Choroid plexus epithelial cell (primary cell): ENCODE measurements at places on chromosomes 4 and X.

DNA sequence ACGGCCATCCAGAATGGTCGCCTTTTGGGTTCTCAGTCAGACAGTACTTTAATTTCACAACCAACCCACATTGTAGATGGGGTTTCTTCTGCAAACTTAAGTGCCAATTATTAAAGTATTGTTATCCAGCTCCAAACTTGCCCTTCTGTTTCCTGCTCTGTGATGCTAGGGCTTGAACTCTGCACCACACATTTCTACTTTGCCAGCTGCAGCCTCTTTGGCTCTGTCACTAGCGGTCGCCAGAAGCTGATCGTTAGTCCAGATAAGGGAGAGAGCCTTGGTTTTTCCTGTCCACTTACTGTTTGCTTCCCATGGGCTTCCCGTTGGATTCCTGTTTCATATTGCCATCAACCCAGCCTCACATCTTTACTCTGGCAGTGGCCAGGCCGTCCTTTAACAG lies 196.6 kb downstream of the ASB9 start:
- no peak for DNase-seq

DNA sequence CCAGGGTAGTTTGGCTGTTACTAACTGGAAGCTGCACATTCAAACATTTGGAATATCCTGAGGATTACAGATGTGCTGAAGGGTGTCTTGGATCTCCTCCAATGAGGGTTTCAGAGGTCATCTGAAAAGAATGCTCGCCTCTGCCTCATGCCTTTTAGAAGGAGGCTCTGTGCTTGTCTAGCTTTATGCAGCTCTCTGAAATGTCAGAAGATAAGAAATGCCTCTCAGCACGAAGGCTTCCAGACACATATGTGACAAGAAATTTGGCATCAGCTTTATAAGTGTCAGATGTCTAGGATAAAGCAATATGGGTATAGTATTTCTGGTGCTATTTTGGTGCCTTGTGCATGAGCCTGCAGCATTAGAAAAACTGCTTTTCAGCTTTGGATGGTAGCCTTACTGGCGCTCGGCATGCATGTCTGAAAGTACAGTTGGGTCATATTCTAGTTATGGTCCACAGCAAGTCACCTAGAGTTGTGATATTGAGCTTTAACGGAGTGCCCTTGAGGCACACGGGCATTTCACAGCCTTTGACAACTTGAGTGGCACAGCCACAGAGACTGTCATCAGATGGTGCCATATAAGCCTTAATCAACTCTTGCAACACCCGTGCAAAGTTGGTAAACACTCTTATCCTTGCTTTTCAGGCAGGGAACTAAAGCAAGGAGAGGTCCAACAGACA lies 70.8 kb upstream of the PGRMC2 start:
- DNase-seq = peak; percentile 82

DNA sequence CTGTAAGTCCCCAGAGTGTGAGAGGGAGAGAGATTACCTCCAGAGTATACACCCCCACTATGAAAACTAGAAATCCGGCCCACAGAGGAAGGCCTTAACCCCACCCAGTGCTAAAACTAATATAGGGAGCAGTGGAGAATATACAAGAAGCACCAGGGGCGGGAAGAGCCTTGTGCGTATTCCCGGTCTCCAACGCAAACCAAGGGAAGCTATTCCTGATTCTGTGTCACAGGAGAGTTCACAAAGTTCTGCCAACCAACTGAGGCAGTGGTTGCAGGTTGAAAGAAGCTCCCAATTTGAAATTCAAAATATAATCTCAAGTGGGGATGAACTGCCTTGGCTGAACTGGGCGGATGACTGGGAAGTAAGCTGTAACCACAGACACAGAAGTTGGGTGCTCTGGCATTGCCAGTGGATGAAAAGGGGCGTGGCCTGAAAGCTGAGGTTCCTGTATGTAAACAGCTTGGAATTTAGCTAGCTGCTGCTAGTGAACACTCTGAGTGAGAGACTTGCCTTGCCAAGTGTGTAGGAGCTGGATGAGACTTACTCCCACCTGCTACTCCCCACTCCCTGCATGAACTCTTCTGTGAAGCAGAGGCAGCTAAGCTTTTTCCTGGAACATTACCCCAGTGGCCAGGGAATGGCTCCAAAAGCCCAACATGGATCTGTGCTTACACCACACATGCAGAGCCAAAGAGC lies 32.7 kb downstream of the ELF2 start:
- peak; percentile 71 for DNase-seq

DNA sequence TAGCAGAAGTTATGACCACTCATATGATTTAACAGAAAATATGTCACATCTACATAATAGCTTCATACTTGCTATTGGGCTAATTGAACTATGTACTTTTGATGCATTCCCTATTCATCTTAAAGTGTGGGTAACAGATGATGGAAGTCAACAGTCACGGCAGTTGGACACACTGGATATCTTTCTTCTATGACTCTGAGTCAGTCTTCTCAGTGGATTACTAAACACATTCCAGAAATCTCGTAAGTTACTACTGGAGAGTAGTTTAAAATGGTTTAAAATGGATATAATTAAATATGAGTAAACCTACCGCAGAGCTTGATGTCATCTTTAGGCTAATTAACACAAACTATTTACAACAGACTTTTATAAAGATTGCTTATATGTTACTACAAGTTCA lies 30.1 kb upstream of the CFAP299 start:
- DNase-seq = peak; percentile 19

DNA sequence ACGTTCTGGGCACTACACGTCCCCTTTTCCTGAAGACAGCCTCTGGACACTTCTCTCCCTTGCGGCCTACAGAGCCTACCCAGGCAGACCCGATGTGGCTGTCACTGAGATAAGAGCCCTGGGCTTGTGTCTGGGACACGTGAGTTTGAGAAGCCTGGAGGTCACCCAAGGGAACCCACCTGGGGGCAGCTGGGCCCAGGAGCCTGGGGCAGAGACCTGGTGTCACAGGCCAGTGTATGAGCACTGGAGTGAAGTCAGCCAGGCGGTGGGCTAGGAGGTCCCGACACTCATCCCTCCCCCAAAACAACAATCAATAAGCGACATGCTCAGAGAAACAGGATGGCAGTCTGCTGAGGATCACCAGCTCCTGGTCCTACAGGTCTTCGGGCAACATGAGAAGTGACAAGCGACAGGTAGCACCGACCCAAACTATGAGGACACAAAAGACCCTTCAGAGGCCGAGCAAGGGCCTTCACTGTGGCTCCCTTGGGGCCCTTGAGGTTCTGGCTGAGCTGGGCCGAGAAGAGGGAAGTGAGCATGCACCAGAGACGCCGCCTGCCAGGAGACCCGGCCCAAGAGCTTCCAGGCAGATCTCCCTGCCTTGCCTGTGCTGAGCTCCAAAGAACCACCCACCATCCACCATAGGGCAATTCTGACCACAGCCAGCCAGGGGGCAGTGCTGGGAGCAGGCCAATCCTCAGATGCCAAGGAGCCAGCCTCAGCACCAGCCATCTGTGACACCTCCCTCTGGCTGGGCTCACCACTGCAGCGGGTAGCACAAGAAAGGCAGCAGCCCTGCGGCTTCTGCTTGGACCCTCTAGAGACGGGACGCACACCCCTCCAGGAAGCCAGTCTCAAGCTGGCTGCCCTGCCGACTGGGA lies 11.0 kb upstream of the DUSP9 start:
- DNase-seq = peak; percentile 16

GRCh38 chr4:89022426-89023128 lies 34.4 kb downstream of the FAM13A start:
- no peak for DNase-seq

- no peak for DNase-seq
These were observed 17.2 kb upstream of the CENPU start for GRCh38 chr4:184750926-184751584.

DNA sequence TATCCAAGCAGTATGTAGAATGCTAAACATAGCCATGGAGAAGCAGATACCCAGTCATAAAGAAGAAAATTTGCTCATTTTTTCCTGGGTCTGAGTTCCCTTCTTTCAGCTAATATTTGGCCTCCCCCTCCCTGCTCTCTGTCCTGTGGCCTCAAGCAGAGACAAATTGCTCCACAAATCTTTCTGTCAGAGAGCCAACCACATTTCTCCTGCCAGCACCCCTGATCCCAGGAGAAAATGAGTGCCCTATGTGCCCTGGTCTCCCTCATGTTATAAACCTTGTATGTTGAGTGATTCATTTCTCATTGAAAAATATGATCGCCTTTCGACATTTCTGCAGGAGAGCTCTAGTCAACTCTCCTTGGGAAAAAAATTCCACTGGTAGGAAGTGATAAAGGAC lies 82.0 kb downstream of the TMEM156 start:
- DNase-seq = peak; percentile 54

- no peak for DNase-seq
These were observed 7.0 kb upstream of the FRYL start for GRCh38 chr4:48787056-48787455.

- peak; percentile 81 for DNase-seq
These were observed 427.3 kb upstream of the FTHL17 start for GRCh38 chrX:31499109-31499508.

GRCh38 chrX:63471004-63471403 lies 119.9 kb upstream of the SPIN4 start:
- DNase-seq = no peak

DNA sequence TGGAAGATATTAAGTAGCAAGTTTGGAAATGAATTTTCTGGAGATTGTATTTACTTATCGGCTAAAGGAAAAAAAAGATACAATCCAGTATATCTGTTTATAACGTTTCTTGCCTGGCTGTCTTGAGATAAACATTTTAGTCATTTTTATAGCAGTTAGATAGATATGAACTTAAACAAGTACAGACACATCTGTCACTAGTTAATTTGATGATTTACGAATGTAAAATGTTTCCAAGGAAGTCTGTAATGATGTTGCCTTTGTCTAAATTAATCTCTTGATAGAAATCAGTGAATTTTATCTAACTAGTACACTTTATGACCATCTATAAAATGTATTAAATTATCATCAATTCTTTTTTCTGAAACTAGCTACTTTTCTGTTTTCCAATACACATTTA lies 5.7 kb downstream of the BMPR1B start:
- DNase-seq = no peak

DNA sequence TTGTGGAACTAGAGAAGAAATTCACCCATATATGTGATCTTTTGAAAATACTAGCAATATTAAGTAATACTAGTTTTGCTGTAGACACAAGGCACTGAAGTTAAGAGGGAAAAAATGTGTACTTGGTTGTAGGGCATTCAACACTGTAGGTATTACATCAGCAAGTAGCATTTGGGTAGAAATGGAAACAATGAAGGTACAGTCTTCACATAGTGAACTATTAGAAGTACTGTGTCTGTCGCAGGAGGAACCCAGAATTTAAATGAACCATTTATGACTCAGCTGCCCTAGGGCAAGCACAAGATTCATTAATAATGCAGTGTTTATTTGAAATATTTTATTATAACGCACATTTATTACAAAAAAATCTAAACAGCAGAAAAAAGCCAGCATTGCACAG lies 572.7 kb upstream of the TENM3 start:
- no peak for DNase-seq

DNA sequence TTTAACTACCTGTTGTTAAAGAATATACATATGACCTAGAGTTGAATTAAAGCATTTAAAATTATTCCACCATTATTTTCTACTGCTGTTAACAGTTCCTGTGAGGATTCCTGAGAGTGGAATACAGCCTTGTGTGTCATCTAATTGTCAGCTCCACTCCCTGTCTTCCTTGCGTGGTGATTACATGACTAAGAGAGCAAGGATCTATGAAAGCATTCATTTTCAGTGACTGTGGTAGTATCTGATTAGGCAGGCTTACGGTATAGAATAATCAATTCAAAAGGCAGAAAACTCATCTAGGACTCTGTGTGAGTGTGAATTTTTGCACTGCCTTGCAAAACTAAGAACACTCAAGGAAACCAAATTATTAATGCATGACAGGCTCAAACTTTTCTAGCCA lies 577.8 kb downstream of the SH3BGRL start:
- DNase-seq = no peak

DNA sequence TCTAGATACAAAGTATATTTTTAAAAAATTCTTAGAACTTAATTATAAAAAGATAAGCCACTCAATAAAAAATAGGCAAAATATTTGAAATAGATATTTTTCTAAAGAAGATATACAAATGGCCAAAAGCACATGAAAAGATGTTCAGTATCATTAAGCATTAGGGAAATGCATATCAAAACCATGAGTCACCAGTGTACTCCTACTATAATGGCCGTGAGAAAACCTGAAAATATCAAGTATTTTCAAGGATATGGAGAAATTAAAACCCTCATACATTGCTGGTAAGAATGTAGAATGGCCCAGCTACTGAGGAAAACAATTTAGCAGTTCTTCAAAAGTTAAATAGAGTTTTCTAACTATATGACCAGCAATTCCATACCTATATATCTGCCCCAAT lies 337.9 kb downstream of the CAMK2D start:
- peak; percentile 68 for DNase-seq

- no peak for DNase-seq
These were observed 142.1 kb upstream of the PABPC4L start for GRCh38 chr4:134343656-134344055.

DNA sequence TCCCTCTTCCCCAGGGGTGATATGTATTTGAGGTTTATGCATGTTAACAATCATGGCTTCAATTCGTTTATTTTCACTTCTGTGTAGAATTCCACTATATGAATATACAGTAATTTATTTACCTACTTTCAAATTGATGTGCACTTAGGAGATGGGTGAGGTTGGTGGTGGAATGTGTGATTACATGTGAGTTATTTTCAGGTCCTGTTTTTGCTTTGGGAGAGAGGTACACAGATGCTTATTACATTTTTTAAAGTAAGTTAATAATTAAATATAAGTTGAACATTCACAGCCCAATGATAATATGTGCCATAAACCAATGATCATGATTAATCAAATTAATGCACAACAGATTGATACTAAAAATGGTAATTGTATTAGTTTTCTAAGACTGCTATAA lies 79.5 kb downstream of the SPRY1 start:
- DNase-seq = no peak

DNA sequence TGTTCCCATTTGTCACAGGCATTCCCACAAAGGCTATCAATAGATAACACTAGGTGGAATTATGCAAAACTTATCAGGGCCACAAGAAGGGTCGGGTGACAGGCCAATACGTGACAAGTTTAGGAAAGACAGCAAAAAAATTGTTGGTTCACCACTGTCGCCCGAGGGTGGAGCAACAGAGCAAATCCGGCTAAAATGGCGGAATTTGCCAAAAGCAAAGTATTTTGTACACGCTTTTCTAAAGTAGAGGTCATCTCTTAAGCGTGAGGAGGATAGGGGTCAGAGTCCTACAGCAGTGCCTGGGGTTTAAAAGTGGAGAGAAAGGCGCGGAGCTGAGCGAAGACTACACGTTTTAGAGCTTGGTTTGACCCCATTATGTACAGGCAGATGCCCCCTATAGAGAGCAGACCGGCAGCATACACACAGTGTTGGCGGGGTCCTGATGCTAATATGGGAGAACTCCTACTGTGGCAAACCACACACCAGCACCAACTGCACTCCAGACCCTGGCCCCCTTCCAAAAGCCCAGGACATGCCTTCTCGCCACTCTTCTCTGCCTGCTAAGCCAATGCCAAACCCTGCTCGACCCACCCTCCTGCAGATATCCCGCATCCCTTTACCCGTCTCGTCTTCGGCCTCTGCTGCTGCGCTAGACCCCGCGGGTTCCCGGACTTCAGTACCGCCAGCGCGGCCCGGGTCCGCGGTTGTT lies 733 bp downstream of the CCNA2 start:
- peak; percentile 30 for DNase-seq
